Stromal cell of bone marrow (primary cell): ENCODE measurements at places on chromosomes 2 and 18.

GRCh38 chr2:43032213-43033015, 194.0 kb downstream of the ZFP36L2 start:
- DNase-seq, result peak; percentile 9

DNA sequence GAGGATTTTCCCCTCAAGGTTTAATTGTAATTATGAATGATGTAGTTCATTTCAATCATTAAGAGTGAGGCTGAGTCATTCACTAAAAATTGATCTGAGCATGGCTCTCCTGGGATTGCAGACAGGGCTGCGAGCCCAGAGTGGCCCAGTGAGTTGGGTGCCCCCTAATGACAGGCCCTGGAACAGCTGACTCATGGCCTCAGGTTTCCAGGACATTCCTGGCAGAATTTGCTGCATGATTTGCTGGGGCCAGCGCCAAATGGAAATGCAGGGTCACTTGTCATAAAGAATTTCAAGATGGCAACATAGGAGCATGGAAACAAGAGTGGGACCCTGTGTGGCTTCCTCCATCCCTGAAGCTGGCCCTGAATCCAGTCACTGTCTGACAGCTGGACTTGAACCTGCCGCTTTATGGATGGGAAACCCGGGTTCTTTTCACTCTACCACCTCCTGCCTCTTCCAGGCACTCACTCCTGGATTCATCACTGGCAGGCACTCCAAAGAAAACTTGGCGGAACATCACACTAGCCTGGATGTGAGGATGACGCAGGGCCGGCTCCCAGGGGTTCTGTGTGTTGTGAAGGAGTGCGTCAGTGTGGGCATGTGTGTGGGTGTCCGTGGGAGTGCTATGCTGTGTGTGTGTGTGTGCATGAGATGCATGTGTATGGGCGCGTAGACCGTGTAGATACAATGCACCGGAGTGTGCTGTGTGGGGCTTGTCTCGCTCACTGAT, 15.2 kb downstream of the OTOF start:
- peak; percentile 74 for DNase-seq

- DNase-seq, result no peak
These were observed 61.0 kb downstream of the CACNB4 start for GRCh38 chr2:152037743-152038435.

GRCh38 chr2:120536141-120536540, 190.2 kb downstream of the INHBB start:
- no peak for DNase-seq

DNA sequence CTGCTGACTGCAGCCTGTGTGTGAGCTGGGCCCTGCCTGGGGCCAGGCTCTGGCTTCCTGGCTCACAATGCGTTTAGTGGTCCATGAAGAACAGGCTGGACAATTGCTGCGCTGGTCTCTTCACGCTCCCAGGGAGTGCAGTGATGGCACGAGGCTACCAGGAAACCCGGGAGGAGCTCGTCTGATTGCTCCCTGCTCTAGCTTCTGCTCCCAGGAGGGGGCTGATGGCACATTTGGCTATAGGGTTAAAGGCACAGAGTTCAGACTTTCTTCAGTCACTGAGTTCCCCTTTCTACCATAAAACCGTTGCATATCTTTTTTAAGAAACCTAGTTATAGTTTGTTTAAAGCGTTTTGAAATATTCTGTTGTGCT, 60.1 kb downstream of the KCNF1 start:
- DNase-seq, result no peak

DNA sequence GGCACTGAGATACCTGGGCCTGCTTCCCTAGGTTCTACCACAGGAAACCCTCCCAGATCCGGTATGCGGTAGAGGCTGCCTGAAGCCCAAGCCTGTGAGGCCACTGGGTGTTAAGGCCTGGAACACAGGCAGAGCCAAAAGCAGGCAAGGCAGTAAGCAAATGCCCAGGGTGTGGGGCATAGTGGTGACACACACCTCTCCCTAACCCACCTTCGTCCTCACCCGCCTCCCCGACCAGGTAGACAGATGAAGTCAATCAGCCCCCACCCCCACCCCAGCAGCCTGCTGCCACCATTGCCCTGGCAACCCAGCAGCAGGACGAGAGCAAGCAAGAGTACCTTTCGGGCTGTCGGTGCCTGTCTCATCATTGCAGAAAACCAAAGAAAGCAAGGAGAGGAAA, 6.1 kb downstream of the DCTN1 start:
- DNase-seq, result no peak

GRCh38 chr2:10079870-10080535, at the start of gene CYS1:
Gene CYS1, minus strand, starts transcription at chr2:10080411. Its CDS starts 188 bp downstream, at chr2:10080223.
- no peak for DNase-seq

DNA sequence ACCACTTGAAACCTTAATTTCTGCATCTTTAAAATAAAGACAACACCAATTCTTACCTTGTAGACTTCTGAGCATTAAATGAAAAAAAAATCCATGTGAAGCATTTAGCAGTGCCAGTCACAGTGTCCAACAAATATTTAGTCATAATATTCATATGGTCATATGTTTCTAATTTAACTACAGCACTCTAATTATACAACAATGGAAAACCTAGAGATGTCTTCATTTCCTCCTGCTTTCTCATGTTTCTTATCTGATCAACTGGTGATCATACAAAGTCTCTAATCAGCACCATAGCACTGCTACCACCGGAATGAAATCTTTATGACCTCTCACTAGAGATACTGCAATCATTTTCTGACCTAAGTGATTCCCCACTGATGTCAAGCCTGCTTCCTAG, 10.2 kb upstream of the SCN3A start:
- DNase-seq, result no peak

- no peak for DNase-seq
These were observed 9.9 kb downstream of the TOGARAM2 start for GRCh38 chr2:28991021-28991420.

DNA sequence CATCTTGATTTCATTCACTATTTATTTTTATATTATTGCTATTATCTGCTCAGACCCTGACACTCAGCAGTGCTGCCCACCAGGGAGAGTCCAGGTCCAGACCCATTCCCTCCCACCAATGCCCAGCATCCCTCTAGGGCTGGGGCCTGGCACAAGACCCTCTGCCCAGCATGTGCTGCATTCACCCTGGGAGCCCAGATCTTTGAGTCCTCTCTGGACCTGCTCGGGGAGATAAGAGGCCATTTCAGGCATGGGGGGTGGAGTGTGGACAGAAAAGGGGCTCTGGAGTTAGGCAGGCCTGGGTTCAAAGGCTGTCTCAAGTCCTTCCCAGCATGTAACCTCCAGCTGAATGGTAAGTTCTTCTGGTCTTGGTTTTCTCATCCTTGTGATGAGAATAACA, 209.6 kb downstream of the CYP26B1 start:
- no peak for DNase-seq

DNA sequence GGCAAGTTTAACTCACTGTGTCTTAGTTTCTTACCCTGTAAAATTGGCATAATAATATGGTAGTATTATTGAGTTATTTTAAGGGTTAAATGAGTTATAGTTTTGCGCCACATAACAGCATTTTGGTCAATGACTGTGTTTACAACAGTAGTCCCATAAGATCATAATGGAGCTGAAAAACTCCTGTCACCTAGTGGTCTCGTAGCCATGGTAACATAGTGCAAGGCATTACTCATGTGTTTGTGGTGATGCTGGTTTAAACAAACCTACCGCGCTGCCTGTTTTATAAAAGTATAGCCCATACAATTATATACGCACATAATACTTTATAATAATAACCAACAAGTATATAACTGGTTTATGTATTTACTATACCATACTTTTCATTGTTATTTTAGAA, 15.8 kb downstream of the UNC80 start:
- DNase-seq, result no peak

DNA sequence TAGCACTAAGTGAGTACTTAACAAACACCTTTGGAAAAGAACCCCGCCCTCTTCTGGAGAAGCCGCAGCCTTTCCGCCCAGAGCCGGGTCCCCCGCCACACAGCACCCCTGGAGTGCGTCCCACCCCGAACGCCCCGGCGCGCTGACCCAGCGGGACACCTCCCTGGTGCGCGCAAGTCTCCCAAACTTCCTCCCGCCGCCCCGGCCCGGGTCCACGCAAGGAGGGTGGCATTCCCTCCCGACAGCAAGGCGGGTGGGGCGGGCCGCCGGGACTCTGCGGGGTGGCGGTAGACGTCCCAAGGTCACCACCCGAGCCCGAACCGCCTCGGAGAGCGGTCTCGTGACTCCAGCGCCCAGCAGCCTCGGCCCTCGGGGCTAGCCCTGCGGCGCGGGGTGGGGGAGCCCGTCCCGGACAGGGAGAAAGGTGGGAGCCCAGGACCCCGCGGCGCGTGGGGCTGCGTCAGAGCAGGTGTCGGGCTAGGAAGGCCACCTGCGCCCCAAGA, 598 bp downstream of the CCDC93 start:
- DNase-seq, result no peak
